ENCODE measurements at places on chromosomes 5 and 9. TPM values are rescaled to one million over a fixed set of nuclear protein-coding genes. Genes with fewer than 3 reads are reported as not detected.

SMAD5 gene
- 12.5 TPM for total RNA-seq

COL23A1 gene
- not detected for total RNA-seq

PCDHA9 gene
- total RNA-seq: not detected

- H3K36me3 ChIP-seq: peaks cover 2% of the 10 kb centered on the region
- DNase-seq: no peak
- no peaks in the 10 kb centered on the region for H3K4me1 ChIP-seq
Observed at GRCh38 chr5:33604503-33604902, 163.7 kb downstream of the TARS1 start.

GRCh38 chr5:154593796-154594195 is 115.8 kb upstream of the HAND1 start:
- DNase-seq: no peak
- peaks cover 8% of the 10 kb centered on the region for H3K27me3 ChIP-seq
- H3K4me3 ChIP-seq: no peak overlapping the region
- no peak overlapping the region for H3K27ac ChIP-seq
- no peaks in the 10 kb centered on the region for H3K4me1 ChIP-seq

- H3K4me1 ChIP-seq: peaks cover 19% of the 10 kb centered on the region
- H3K27me3 ChIP-seq: no peaks in the 10 kb centered on the region
- H3K36me3 ChIP-seq: peaks cover 9% of the 10 kb centered on the region
- H3K4me3 ChIP-seq: no peak overlapping the region
- DNase-seq: no peak
- peak overlapping the region; percentile 2 for H3K27ac ChIP-seq
Observed at GRCh38 chr9:5820425-5820824, 12.5 kb downstream of the ERMP1 start.

DNA sequence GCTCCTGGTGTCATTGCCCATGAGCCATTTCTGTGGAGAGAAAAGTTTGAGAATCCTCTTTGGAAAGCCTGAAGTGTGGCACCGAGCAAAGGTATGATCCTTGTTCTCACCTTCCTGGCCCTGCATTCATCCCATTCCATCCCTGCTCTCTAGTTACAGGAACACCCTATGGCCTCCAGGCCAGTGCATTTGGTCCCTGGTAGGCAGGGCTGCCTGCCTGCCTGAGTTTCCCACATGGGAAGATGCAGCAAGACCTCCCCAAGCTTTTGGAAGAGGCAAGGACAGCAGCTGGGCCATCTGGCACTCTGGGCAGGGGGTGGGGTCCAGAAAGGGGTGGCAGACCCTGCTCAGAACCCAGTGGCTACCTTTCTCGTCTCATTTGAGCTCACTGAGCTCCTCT is 24.5 kb downstream of the IGIP start:
- DNase-seq: no peak
- H3K27ac ChIP-seq: peak overlapping the region; percentile 27
- H3K4me1 ChIP-seq: peaks cover 8% of the 10 kb centered on the region
- no peaks in the 10 kb centered on the region for H3K36me3 ChIP-seq
- peaks cover 4% of the 10 kb centered on the region for H3K27me3 ChIP-seq

- no peak for DNase-seq
- no peaks in the 10 kb centered on the region for H3K4me1 ChIP-seq
- H3K4me3 ChIP-seq: no peak overlapping the region
- no peak overlapping the region for H3K27ac ChIP-seq
Observed at GRCh38 chr5:71738662-71739361, 19.7 kb downstream of the CARTPT start.

DNA sequence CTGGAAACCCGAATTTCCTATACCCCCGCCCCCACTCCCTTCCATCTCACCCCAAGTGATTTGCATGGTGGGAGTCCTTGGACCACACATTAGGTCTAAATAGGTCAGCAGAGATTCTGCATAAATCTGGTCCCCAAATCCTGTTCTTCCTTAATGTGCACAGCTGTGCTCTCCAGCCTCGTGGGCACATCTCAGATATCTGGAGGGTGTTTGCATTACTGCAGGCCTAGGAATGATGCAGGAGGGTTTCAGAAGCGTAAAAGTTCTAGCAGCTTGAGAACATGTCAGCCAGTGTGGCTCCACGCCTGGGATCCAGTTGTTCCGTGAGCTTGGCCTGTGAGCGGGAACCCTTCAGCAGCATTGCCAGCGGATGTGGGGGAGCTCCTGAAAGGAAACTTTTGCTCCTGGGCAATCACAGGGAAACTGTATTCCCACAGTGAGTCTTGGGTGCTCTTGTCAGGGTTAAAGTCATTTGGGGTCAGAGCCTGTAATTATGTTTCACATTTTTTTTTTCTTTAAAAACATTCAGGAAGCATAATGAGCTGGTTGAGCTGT is 12.9 kb downstream of the ARHGAP26 start:
- H3K27me3 ChIP-seq: peaks cover 14% of the 10 kb centered on the region
- H3K27ac ChIP-seq: no peak overlapping the region
- peaks cover 6% of the 10 kb centered on the region for H3K36me3 ChIP-seq
- no peak for DNase-seq
- peaks cover 31% of the 10 kb centered on the region for H3K4me1 ChIP-seq

GRCh38 chr5:67038817-67039603 is 157.6 kb downstream of the CD180 start:
- no peaks in the 10 kb centered on the region for H3K27me3 ChIP-seq
- peaks cover 31% of the 10 kb centered on the region for H3K4me1 ChIP-seq
- no peak overlapping the region for H3K27ac ChIP-seq
- peaks cover 2% of the 10 kb centered on the region for H3K36me3 ChIP-seq
- DNase-seq: no peak

DNA sequence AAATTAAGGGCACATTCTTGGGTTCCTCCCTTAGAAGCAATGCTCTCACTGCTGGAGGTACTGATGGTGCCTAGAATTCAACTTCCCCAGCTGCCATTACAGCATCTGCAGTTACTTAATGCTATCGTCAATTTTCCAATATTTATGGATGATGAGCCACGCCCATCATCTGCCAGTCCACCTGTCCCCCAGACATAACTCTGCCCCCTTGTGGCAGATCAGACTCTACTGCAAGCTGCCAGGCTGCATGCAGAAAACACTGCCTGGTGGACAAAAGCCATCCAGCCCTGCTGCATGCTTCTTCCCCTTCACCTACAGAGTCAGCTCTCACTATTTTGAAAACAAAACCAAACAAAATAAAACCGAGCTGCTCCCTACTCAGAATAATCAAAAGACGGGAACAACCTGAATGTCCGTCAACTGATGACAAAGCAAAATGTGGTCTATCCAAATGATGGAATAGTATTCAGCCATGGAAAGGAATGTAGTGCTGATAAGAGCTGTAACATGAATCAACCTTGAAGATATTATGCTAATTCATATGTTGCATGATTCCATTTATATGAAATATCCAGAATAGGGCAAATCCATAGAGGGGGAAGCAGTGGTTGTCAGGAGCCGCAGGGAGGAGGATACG is 66.4 kb downstream of the RETREG1 start:
- peak overlapping the region; percentile 70 for H3K27ac ChIP-seq
- H3K27me3 ChIP-seq: no peaks in the 10 kb centered on the region
- H3K4me3 ChIP-seq: no peak overlapping the region
- DNase-seq: no peak
- H3K36me3 ChIP-seq: peaks cover 4% of the 10 kb centered on the region

- no peaks in the 10 kb centered on the region for H3K4me1 ChIP-seq
- no peaks in the 10 kb centered on the region for H3K36me3 ChIP-seq
- H3K27ac ChIP-seq: no peak overlapping the region
- no peak overlapping the region for H3K4me3 ChIP-seq
- DNase-seq: no peak
Observed at GRCh38 chr5:94432499-94432898, 185.9 kb downstream of the KIAA0825 start.

GRCh38 chr9:87447547-87448432 is 49.9 kb upstream of the DAPK1 start:
- H3K36me3 ChIP-seq: no peaks in the 10 kb centered on the region
- no peaks in the 10 kb centered on the region for H3K4me1 ChIP-seq
- DNase-seq: no peak
- no peak overlapping the region for H3K27ac ChIP-seq

- no peak for DNase-seq
- H3K27me3 ChIP-seq: no peaks in the 10 kb centered on the region
- no peak overlapping the region for H3K4me3 ChIP-seq
- H3K4me1 ChIP-seq: peaks cover 3% of the 10 kb centered on the region
- H3K27ac ChIP-seq: no peak overlapping the region
Observed at GRCh38 chr9:122865300-122865699, 36.9 kb upstream of the PDCL start.

- no peak for DNase-seq
- H3K36me3 ChIP-seq: no peaks in the 10 kb centered on the region
- H3K4me1 ChIP-seq: peaks cover 8% of the 10 kb centered on the region
- H3K27ac ChIP-seq: no peak overlapping the region
- H3K27me3 ChIP-seq: peaks cover 10% of the 10 kb centered on the region
- H3K4me3 ChIP-seq: no peak overlapping the region
Observed at GRCh38 chr9:129557192-129558036, 63.5 kb downstream of the C9orf50 start.

DNA sequence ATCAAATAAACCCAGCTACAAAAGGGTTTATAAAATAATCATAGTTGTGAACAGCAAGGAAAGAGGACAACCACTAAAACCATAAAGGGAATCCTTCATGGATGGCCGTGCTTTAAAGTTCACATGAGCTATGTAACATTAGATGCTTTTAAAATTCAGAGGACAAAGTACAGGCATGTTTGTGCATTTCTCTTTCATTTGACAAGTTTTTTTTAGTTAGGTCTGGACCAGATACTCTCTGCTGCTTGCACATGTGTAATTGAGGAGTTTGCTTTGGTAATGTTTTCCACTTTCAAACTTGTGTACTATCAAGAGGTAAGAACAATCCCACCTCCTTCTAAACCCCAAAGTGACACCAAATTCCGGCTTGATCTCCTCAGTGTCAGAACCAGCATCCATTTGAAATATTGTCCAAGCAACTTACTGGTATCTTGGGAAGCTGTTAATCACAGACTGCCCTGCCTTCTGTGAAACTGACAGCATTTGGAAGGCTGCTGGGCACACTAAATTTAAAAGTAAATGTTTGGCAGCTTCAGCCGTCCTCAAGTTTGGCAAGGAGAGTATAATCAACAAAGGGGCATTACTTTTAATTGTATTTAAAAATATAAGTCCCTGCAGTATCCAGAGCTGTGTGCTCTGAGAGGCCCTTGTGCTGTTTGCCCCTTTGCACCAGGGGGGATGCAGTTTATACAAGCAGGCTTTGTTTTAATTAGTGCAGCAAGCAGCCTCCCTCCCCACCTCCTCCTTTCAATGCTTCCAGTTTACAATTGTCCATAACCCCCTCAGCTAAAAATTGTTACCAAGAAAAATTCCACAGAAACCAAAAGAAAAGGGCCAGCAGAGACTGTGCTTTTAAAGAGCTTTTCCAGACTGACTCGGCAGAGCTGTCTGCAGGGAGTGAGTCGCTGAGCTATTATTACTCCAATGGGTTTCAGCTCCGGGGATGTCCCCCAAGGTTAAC is 328.3 kb upstream of the MPDZ start:
- no peak for DNase-seq
- H3K36me3 ChIP-seq: no peaks in the 10 kb centered on the region
- no peaks in the 10 kb centered on the region for H3K4me1 ChIP-seq
- H3K27me3 ChIP-seq: no peaks in the 10 kb centered on the region
- no peak overlapping the region for H3K4me3 ChIP-seq
